Ecto neural progenitor cell (in vitro differentiated cells): ENCODE measurements at places on chromosomes 2 and 18.

DNA sequence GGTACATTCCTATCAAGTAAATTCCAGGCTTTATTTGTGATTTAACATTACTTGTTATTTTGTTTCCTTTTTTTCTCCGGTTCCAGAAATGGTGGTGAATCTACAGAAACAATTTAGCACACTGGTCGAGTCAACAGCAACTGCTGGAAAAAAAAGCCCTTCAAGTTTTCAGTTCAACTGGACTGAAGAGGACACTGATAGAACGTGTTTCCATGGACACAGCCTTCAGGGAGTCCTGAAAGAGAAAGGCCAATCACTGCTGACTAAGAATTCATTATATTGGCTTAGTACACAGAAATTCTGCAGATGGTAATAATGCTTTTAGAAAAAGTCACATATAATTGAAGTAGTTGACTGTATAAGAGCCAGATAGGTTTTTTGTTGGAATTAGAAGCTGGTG lies 32.0 kb upstream of the GRHL1 start:
- no peak for DNase-seq

DNA sequence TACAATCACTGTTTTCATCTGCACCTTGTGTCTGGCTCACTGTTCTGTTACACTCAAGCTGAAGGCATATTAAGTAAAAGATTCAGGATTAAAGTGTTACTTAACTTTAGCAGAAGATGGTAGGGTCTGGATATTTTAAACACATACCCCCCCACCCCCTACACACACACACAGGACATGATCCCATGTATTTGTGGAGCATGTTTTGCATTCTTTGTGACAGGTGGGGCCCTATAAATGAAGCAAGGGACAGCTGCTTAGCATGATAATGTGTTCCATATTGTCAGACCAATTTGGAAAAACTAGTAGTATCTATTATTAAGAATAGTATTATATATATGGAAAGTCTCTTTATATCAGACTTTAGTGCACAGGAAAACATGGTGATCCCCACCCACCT lies 335.2 kb upstream of the TNP1 start:
- DNase-seq: no peak

DNA sequence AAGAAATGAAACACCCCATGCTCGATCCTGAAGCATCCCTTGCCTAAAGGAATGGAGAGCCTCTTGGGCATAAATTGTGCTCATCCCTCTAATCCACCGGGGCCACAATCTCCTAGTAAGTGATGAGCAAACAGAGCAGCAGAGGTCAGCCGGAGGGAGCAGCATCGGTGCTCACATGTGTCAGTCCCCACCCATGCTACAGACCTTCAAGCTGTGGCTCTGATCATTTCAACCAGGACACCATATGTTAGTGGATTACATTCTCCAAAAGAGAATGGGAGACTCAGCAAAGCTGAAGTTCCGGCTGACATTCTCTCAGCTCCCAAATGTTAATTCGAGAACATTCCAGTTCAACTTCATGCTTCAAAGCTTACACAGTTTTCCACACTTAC lies 75.6 kb downstream of the AAK1 start:
- no peak for DNase-seq

- DNase-seq: no peak
Observed at GRCh38 chr2:181471783-181472182, 14.6 kb downstream of the ITGA4 start.

GRCh38 chr2:140383781-140384180 lies 1603.6 kb upstream of the NXPH2 start:
- no peak for DNase-seq
